ENCODE measurements at places on chromosomes 7 and 10. TPM values are rescaled to one million over a fixed set of nuclear protein-coding genes. Genes with fewer than 3 reads are reported as not detected.

Gene PPRC1
- 79.4 TPM for total RNA-seq

Gene FGFR2
- total RNA-seq, result 95.0 TPM

Gene TET1
- 59.2 TPM for total RNA-seq

Gene OPALIN
- total RNA-seq, result not detected

Gene MMD2
- not detected for total RNA-seq

Gene ADIRF
- 1.0 TPM for total RNA-seq
